ENCODE measurements at places on chromosomes 16 and 17. TPM values are rescaled to one million over a fixed set of nuclear protein-coding genes. Genes with fewer than 3 reads are reported as not detected.
A peak's percentile ranks its signal among the peaks of the same experiment; 100 is the strongest.

DNA sequence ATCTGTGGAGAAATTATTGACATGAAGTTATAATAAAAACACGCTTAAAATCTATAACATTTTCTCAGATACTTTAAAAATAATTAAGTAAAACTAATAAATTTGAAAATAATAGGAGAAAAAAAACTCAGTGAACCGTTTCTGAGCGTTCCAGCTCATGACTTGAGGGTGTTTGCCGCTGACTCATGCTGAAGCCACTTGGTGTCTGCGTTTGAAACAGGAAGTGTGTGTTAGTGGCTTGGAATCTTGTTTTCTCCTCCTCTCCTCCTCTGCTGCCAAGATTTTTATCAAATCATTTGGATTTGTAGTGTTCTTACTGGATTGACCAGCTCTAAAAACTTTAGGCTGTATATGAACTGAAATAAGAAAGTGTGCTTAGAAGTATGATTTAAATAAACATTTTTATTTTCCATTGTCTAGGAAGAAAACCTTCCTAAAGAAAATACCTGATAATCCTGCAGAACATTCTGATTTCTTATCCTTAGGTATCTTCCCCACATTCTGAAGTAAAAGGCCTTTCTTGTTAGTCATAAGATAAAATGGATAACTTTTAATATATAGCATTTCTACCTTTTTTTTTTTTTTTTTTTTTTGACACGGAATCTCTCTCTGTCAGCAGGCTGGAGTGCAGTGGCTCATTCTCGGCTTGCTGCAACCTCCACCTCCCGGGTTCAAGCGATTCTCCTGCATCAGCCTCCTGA lies 30.8 kb downstream of the USP10 start:
- DNase-seq: peak; percentile 67

GRCh38 chr17:32483451-32484019 lies 3.3 kb upstream of the CDK5R1 start:
- peak; percentile 95 for DNase-seq

ROGDI gene
- 86.3 TPM for polyA plus RNA-seq

DNA sequence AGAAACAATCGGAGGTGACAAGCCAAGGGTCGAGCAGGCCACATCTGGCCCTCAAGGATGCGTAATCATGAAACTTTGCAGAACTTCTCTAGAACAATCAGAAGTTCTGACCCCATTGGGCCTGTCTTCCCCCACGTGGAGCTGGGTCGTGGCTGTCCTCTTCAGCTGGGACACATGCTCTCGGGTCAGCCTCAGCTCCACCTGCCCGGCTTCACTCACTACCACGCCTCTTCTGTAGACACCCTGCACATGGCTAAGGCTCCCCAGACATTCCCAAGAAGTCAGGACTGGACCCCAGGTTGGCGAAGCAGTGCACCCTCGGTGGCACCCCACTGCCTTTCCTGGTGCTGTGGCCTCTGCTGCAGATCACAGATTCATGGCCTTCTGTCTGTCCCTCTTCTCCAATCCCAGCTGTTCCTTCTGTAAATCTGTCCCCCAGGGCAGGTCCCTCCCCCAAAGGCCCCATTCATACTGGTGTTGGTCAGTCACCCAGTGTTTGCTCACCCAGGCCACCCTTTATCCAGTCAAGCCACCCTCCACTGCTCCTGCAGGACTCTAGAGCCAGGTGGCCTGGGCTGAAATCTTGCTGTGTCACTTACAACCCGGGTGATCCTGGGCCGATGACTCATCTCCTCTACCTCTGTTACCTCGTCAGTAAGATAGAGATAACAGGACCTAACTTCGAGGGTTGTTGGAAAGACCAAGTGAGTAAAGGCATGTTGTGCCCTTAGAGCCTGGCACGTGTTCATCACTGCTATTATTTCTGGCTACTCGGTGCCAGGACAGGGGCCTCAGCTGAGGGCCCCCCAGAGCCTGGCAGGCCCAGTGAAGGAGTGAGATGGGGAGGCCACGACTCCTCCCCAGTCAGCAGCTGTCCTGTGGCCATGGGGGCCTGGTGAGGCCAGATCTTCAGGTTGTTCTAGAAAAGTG lies 1.4 kb upstream of the SLC5A11 start:
- no peak for DNase-seq

SMIM22 gene
- polyA plus RNA-seq: not detected

- DNase-seq: no peak
Measured at GRCh38 chr16:57497121-57497520, 10.8 kb upstream of the DOK4 start.

PIK3R6 gene
- 0.86 TPM for polyA plus RNA-seq
